MG63 (cell line): ENCODE measurements at places on chromosomes 13 and 19. TPM values are rescaled to one million over a fixed set of nuclear protein-coding genes. Genes with fewer than 3 reads are reported as not detected.
A peak's percentile ranks its signal among the peaks of the same experiment; 100 is the strongest.

DNA sequence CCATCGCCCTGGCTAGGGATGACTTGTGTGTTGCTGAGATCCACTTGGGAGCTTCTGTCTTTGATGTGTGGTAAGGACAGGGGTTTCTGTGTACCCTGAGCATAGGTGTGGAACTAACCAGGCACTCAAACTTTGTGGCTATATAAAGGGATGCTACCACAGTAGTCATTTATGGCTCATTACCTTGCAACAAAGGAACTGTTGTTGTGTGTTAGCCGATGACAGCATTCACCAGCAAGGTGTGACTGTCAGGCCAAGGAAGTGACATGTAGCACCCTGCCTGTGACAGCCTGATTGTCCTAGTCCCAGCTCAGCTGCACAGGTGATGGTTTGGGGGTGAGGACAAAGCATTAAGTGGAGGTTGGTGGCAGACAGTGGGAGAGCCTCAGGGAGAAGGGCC lies 73.6 kb downstream of the COG3 start:
- no peak for DNase-seq

DNA sequence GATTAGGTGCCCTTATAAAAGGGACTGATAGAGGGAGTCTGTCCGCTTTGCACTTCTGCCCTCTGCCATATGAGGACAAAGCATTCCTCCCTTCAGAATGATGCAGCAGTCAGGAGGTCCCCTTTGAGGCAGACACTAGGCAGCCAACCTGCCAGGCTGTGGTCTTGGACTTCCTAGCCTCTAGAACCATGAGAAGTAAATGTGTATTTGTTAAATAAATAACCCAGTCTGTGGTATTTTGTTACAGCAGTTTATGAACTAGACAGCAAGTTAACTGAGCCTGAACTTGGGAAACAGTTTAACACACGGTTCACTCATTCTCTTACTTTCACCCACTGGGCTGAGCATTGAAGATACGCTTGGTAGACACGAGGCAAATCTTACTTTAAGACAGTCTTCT lies 313.2 kb downstream of the UQCRFS1 start:
- no peak for DNase-seq

- DNase-seq = peak; percentile 96
Measured at GRCh38 chr13:96053003-96053703, at the start of gene UGGT2. Gene UGGT2, minus strand, starts transcription at chr13:96053401. Its CDS starts 89 bp downstream, at chr13:96053312.

DNA sequence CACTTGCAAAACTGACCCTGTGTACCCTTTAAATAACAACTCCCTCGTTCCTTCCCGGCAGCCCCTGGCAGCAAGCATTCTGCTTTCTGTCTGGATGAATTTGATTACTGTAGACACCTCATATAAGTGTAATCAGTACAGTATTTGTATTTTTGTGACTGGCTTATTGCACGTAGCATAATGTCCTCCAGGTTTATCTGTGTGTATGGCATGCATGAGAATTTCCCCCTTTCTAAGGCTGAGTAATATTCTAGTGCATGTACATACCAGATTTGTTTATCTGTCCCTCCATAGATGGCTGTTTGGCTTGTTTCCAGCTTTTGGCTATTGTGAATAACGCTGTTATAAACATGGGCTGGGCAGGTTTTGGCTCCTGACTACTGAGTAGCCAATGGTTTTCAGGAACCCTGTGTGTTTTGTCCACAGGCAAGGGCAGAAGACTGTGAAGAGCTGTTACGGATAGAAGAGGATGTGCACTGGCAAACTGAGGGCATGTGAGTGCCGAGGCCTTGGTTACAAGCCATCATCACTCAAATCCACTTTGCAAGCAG lies 98.0 kb downstream of the ESD start:
- DNase-seq = no peak

GRCh38 chr19:49793561-49793840 lies 19.6 kb downstream of the FUZ start:
- peak; percentile 27 for DNase-seq

- no peak for DNase-seq
Measured at GRCh38 chr19:8935460-8935859, 74.7 kb downstream of the MUC16 start.

- DNase-seq = no peak
Measured at GRCh38 chr19:6489278-6490061, 7.9 kb upstream of the DENND1C start.

DNA sequence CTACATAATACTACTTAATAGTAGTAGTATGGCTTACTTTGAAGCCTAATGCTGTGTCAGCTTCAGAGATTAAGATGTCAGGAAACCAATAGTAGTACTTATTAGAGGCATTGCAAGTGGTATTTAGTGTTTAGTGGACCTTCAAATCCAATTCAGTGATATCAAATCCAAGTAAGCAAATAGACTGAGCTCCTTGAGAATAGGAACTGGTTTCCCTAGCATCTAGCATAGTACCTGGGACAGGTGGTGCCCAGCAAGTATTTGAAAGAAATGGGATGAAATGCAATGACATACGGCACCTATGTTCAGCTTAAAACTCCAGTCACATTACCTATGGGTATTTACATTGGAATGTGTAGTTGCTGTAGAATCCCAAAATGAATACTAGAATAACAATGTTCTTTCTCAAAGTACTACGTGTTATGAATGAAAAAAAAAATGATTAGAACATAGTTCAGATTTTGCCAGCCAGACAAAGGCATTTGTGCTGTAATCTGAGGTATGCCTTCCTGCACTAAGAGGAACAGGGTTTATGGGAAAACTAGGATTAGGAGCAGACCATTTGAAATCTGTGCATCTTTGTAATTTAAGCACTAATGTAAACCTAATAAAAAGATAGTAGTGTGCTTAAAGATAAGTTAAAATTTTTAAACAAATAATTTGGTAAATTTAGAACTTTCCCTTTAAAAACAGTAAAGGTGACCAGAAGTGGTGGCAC lies 17.1 kb downstream of the LSM14A start:
- DNase-seq = no peak

- DNase-seq = no peak
Measured at GRCh38 chr19:7742991-7743390, 4.3 kb downstream of the CD209 start.

- no peak for DNase-seq
Measured at GRCh38 chr19:4695224-4695731, 25.1 kb upstream of the MYDGF start.

DNA sequence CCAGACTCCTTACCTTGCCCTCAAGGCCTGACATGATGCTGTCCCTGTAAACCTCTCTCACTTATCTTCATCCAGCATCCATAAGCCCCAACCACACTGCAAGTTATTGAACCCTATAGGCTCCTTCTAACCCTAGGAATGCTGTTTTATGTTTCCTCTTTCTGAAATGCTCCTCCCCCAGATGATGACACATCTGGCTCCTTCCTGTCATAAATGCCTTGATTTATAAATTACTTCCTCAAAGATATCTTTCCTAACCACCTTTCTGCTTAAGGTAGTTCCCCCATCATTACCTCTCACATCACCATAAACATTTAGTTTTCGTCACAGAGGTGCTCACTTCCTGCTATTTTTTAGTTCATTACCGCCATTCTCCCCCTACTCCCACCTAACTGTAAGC lies 12.3 kb downstream of the RUBCNL start:
- DNase-seq = no peak

DNA sequence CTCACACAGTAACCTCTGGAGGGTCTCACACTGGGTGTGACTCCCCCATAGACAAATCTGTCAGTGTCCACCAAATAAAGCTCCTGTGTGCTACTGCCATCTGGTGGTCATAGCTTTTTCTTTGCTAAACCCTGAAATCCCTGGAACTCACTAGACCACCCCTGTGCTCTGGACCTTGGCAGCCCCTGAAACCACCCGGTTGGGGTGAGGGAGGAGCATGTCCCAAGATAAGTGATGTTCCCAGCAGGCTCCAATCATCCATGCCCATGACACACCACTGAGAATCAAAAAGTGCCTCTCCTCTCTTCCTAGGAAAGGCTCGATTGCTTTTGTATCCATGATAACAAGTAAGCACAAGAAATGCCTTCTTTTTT lies 6.5 kb upstream of the HSD17B14 start:
- peak; percentile 56 for DNase-seq

- DNase-seq = no peak
Measured at GRCh38 chr19:39946532-39946931, 12.1 kb upstream of the FCGBP start.

DNA sequence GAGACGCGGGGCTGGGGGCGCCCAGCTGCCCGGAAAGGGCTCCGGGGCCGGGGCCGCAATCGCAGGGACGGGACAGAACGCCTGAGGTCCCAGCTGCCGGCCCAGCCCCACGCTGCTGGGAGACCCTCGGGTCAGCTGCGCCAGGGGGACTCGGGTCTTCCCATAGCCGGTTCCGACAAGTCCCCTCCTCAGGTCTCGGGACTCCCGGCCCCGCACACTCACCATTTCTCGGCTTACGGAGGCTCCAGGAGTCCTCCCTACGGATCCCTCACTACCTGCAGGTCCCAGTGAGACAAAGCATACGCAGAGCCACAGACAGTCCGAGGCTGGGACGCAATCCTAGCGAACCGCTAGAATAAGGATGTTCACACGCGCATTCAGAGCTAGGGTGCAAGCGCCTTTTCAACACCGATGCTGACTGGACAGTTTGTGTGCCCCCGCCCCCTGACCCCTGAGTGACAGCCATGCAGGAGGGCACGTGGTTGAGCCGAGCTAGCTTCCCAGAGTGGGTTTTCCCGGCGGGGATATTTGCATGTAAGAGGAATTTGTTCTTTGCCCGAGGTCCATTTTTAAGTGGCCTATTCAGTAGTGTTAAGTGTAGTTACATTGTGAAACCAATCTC lies 13.6 kb downstream of the ZNF490 start:
- DNase-seq = no peak

GRCh38 chr19:9620842-9621155 lies 233 bp downstream of the ZNF561 start:
- no peak for DNase-seq

DNA sequence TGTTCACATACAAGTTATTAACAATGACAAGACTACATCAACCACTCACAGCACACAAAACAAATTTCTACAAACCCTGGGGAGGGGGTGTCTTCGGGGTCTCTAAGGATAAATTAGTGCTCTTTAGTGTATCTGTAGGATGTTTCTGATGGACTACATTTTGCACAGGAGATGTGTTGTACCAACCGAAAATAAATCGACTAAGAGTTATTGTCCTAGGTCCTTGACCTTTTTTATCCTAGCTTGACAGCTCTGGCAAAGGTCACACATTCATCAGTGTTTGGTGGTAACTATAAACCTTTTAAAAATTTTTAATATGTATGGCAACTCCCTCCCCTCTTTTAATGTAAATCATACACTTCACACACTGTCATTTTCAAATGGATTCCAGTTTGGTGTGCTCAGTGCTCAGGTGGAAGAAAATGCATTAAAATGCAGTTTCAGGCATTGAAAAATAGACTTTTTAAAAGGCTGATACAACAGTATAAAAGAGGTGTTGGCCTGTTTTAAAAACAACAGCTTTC lies 7.7 kb downstream of the ZIC5 start:
- DNase-seq = no peak

- no peak for DNase-seq
Measured at GRCh38 chr19:29610213-29610573, 4.1 kb downstream of the POP4 start.

DNA sequence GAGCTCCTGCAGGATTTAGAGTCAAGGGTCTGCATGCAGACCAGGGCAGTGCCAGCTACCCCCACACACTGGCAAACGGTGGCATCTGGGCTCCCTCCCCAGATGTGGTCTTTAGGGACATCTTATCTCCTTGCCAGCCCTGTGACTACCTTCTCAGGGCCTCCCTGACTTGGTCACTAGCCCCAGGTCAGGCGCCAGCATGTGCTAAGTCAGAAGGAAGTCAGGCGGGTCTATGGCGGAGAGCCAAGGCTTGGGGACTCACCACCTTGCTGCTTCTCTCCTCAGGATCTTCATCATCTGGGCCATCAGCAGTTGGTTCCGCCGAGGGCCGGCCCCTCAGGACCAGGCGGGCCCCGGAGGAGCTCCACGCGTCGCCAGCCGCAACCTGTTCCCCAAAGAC lies 17.6 kb downstream of the CLPTM1 start:
- DNase-seq = no peak

- DNase-seq = no peak
Measured at GRCh38 chr13:112879283-112879833, 89.7 kb upstream of the MCF2L start.

DNA sequence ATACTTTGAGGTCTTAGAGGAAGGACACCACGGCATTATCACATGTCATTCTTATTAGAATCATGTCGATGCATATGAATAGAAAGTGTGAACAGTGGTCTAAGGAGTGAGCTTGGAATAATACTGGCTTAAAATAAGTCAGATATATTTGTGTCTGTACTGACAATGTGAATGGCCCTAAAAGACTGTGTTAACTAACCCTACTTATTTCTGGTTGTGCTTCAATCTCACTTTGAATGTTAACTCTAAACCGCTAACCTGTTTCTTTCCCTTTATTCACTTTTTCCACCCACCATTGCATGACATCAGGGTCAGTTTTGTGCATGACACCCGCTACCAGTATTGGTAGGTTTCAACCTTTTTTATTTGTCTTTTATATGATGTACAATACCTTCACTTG lies 69.1 kb upstream of the RAP2A start:
- no peak for DNase-seq

GRCh38 chr13:79678100-79678499 lies 197.1 kb downstream of the NDFIP2 start:
- DNase-seq = no peak

- DNase-seq = no peak
Measured at GRCh38 chr13:45064889-45065288, 55.4 kb upstream of the GTF2F2 start.

DNA sequence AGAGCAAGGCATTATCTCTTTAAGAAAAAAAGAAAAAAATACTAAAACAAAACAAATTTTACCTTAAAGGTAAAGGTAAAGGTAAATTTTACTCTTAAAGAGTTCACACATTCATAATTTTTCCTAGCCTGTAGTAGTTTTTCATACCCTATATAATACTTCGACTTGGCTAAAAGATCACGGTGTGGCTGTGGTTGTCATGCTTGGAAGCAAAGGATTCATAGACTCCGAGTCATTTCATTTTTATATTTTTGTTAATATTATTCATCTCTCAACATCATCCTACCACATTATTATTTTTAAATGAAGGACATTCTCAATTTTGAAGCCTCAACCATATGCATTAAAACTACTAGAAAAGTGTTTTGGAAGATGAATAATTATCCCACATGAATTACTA lies 52.7 kb downstream of the PIBF1 start:
- no peak for DNase-seq

GRCh38 chr13:61695147-61695546 lies 279.5 kb upstream of the PCDH20 start:
- no peak for DNase-seq

DNA sequence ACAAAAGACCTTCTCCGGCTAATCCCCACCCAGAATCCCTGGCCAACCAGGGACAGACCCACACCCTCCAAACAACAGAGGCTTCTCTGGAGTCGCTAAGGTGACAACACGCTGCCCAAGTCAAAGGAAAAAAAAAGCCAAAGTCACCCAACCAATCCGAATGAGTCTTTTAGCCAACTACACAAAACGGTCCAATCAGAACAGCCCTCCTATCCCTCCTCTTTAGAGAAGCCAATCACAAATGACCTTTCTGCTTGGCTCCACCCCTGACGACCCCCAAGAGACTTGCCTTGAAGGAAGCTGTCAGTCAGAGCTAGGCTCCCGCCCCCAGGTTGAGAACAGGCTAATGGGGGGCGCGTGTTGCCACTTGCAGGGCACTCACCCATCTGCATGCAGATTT lies 6.6 kb upstream of the FBXW9 start:
- peak; percentile 71 for DNase-seq

The DACH1 gene
- total RNA-seq = not detected in 2 replicates

The KCNRG gene
- total RNA-seq = 5.6 TPM in 1 of 2 replicates, not detected in the other

The KRTDAP gene
- total RNA-seq = not detected in 2 replicates

The ASPDH gene
- total RNA-seq = not detected in 2 replicates

The DNAJC3 gene
- 22.5 and 40.5 TPM in 2 replicates for total RNA-seq

The NLRP4 gene
- total RNA-seq = not detected in 2 replicates

The PLIN5 gene
- total RNA-seq = not detected in 2 replicates

The PLIN4 gene
- not detected in 2 replicates for total RNA-seq

The LRRC8E gene
- 11.9 and 20.1 TPM in 2 replicates for total RNA-seq

The HCST gene
- not detected in 2 replicates for total RNA-seq
